ENCODE measurements at places on chromosomes 12 and 14. TPM values are rescaled to one million over a fixed set of nuclear protein-coding genes. Genes with fewer than 3 reads are reported as not detected.

The SERPINA3 gene
- total RNA-seq: 5.9 TPM

The GPRC5D gene
- not detected for total RNA-seq

The ALX1 gene
- total RNA-seq: 6.1 TPM

The ZNF891 gene
- 0.55 TPM for total RNA-seq

The CLEC2A gene
- not detected for total RNA-seq

The TNS2 gene
- total RNA-seq: 11.7 TPM

The BMP4 gene
- 3.0 TPM for total RNA-seq

The ITGA5 gene
- total RNA-seq: 101 TPM

The SOS2 gene
- 12.6 TPM for total RNA-seq

The OR4K2 gene
- total RNA-seq: not detected

The SMIM41 gene
- not detected for total RNA-seq

The TAOK3 gene
- total RNA-seq: 10.3 TPM

The GPR84 gene
- not detected for total RNA-seq

The CRACR2A gene
- total RNA-seq: 1.8 TPM

The KRT79 gene
- total RNA-seq: 0.08 TPM

Data from A549 treated with DMSO at 1 μM for 4 hours (cell line).